ENCODE measurements at places on chromosomes 2 and 18. TPM values are rescaled to one million over a fixed set of nuclear protein-coding genes. Genes with fewer than 3 reads are reported as not detected.

- H3K4me1 ChIP-seq: no peaks in the 10 kb centered on the region
- H3K27me3 ChIP-seq: no peaks in the 10 kb centered on the region
- DNase-seq: peak; percentile 68
- H3K27ac ChIP-seq: no peak overlapping the region
- no peaks in the 10 kb centered on the region for H3K36me3 ChIP-seq
- H3K4me3 ChIP-seq: no peak overlapping the region
These were observed 97.4 kb downstream of the DIS3L2 start for GRCh38 chr2:232058931-232059330.

GRCh38 chr2:200578778-200579177 lies 7.0 kb upstream of the AOX1 start:
- DNase-seq: no peak
- H3K27me3 ChIP-seq: no peaks in the 10 kb centered on the region
- no peaks in the 10 kb centered on the region for H3K36me3 ChIP-seq
- no peak overlapping the region for H3K4me3 ChIP-seq
- no peak overlapping the region for H3K27ac ChIP-seq

GRCh38 chr2:8455236-8456150 lies 226.4 kb upstream of the ID2 start:
- H3K27ac ChIP-seq: peak overlapping the region; percentile 66
- H3K4me1 ChIP-seq: peaks cover 8% of the 10 kb centered on the region
- H3K27me3 ChIP-seq: no peaks in the 10 kb centered on the region
- H3K4me3 ChIP-seq: no peak overlapping the region
- no peak for DNase-seq
- H3K36me3 ChIP-seq: no peaks in the 10 kb centered on the region

TCF23 gene
- not detected for total RNA-seq

DNA sequence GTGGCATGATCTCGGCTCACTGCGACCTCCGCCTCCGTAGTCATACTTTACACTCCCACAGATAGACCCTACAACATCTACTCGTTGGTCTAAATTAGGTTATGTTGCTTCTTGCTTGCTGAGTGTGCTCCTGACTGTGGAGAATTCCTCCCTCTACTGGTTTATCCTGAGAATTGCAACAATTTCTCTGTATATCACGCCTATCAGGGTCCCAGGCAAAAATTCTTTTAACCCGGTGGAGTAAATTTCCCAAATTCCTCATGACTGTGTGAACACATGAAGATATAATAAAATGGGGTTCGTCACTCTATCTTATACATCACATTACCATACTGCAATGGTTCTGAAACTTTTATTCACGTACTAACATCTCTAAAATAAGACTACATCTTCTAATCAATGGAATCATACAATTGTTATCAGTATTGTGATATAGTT lies 156.7 kb downstream of the EVA1A start:
- peak; percentile 69 for DNase-seq
- no peak overlapping the region for H3K4me3 ChIP-seq
- no peak overlapping the region for H3K27ac ChIP-seq
- H3K27me3 ChIP-seq: no peaks in the 10 kb centered on the region

SCN3A gene
- total RNA-seq: 2.3 TPM

DNA sequence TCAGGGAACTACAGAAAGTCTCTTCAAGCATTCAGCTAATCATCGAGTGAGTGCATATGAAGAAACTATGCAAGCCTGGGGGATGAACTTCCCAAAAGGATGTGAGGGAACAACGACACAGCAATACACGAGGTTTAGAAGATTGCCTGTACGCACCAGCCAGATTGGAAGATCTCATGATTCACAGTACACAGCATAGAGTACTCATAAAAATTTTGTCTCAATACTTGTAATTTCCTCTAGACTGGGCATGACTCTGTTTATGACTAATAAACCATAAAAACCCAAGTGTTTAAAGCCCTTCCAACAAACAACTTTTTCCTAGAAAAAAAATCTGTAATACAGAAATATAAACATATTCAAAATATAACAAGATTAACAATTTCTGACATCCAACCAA lies 279.7 kb downstream of the KCNJ3 start:
- no peaks in the 10 kb centered on the region for H3K36me3 ChIP-seq
- DNase-seq: no peak
- no peaks in the 10 kb centered on the region for H3K27me3 ChIP-seq

DNA sequence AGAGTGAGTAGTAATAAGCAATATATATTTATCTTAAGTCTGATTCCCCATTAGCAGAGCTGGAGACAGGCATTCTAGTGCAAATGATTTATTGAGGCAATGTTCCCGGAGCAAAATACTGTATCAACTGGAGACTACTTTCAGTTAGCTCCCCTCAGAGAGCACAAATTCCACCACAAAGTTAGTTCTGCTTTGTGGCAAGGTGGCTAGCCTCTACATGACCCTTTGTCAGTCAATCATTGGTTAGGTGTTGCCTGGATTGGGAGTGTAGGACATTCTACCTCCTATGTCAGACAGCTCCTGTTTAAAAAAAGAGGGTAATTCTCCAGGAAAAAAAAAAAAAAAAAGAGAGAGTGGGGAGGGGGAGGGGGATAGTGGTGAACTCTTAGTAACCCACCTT lies 402.2 kb downstream of the NR4A2 start:
- H3K27me3 ChIP-seq: no peaks in the 10 kb centered on the region
- no peak overlapping the region for H3K4me3 ChIP-seq
- no peak overlapping the region for H3K27ac ChIP-seq
- DNase-seq: no peak
- no peaks in the 10 kb centered on the region for H3K4me1 ChIP-seq

DNA sequence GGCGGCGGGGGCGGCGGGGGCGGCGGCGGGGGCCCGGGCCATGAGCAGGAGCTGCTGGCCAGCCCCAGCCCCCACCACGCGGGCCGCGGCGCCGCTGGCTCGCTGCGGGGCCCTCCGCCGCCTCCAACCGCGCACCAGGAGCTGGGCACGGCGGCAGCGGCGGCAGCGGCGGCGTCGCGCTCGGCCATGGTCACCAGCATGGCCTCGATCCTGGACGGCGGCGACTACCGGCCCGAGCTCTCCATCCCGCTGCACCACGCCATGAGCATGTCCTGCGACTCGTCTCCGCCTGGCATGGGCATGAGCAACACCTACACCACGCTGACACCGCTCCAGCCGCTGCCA lies 644 bp downstream of the ONECUT2 start:
- no peaks in the 10 kb centered on the region for H3K36me3 ChIP-seq
- H3K4me3 ChIP-seq: no peak overlapping the region
- H3K4me1 ChIP-seq: peaks cover 4% of the 10 kb centered on the region
- no peak for DNase-seq

- no peaks in the 10 kb centered on the region for H3K27me3 ChIP-seq
- no peaks in the 10 kb centered on the region for H3K4me1 ChIP-seq
- no peak overlapping the region for H3K27ac ChIP-seq
- no peak overlapping the region for H3K4me3 ChIP-seq
These were observed 45.2 kb upstream of the NYAP2 start for GRCh38 chr2:225354281-225354774.

TMEM169 gene
- total RNA-seq: 0.63 TPM

DNA sequence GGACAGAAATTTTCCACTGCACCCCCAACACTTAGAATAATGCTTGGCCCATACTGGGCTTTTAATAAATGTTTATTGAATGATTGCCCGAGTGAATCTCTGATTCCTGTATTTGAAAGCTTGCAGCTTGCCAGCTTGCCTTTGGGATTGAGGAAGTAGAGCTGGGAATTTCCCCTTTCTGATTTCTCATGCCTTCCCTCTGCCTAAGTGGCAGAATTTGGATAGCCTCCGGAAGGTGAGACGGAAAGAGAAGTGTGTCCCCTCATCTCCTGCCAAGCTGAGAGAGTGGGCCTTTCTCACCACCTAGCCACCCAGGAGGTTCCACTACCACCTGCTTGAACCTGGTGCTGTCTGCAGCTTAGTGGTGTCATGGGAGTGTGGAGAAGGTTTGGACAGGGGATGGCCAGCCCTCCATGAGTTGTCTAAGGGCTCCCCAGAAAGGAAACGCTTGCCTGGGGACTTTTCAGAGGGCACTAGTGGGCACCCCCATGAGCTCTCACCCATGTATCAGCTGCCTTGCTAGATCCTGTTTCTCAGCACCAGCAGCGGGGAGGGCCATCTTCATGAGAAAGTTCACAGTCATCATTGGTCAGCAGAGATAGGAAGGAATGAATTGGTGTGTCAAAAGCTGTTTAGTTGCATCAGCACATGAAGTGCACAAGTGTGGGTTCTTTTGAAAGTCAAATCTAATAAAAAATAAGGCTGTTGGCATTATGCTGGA lies 8.6 kb upstream of the NCOA1 start:
- no peaks in the 10 kb centered on the region for H3K27me3 ChIP-seq
- H3K4me3 ChIP-seq: no peak overlapping the region
- DNase-seq: peak; percentile 45
- H3K27ac ChIP-seq: no peak overlapping the region
- peaks cover 6% of the 10 kb centered on the region for H3K4me1 ChIP-seq

- DNase-seq: no peak
- H3K4me3 ChIP-seq: no peak overlapping the region
- no peaks in the 10 kb centered on the region for H3K36me3 ChIP-seq
- H3K27ac ChIP-seq: no peak overlapping the region
- no peaks in the 10 kb centered on the region for H3K4me1 ChIP-seq
- H3K27me3 ChIP-seq: no peaks in the 10 kb centered on the region
These were observed 12.0 kb upstream of the GALNT14 start for GRCh38 chr2:31150120-31150670.

DNA sequence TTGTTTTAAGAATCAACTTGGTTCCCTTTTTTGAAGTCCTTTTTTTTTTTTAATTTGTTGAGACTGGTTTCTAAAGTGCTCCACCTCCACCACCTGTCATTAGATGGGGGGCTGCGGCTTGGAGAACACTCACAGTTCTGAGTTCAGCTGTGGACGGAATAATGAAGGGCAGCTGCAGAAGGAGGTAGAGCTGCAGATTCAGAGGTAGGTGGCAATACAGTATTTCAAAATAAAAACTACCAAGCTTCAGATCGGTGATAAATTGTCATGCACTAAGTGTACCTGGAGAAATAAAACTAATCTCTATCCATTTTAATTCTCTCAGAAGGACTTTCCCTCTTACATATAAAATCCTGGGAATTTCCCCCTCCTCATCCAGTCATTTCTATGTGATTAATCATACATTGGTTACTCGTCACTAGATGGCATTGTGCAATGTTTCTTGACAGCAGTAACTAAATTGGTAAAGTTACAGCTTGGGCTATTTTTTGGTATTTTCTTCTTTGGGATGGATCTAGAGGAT lies 81.1 kb upstream of the SLC39A10 start:
- H3K27me3 ChIP-seq: no peaks in the 10 kb centered on the region
- no peaks in the 10 kb centered on the region for H3K36me3 ChIP-seq
- no peak overlapping the region for H3K4me3 ChIP-seq
- DNase-seq: no peak

- no peaks in the 10 kb centered on the region for H3K36me3 ChIP-seq
- H3K27me3 ChIP-seq: peaks cover 10% of the 10 kb centered on the region
These were observed at the start of gene GAREM2 for GRCh38 chr2:26172871-26173775. GAREM2 (plus strand) TSS chr2:26173088; CDS start chr2:26173221, 133 bp downstream.

GRCh38 chr2:168705534-168706470 lies 96.6 kb upstream of the NOSTRIN start:
- H3K4me1 ChIP-seq: no peaks in the 10 kb centered on the region
- H3K36me3 ChIP-seq: no peaks in the 10 kb centered on the region
- peak; percentile 30 for DNase-seq
- no peaks in the 10 kb centered on the region for H3K27me3 ChIP-seq
- no peak overlapping the region for H3K27ac ChIP-seq

DNA sequence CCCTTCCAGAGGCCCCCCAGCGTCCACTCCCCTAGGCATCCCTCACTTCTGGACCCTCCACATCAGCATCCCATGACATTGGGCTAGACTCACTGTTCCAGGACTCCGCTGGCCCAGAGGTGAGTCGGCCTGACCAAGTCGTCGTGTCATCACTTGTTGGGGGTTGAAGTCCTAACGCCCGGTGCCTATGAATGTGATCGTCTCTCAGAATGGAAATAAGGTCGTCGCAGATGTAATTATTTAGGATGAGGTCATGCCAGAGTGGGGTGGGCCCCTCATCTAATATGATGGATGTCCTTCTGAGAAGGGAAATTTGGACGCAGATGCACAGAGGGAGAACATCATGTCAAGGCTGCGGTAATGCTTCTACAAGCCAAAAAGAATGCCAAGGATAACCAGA lies 142.7 kb downstream of the AGAP1 start:
- no peak for DNase-seq
- H3K27ac ChIP-seq: no peak overlapping the region
- no peaks in the 10 kb centered on the region for H3K27me3 ChIP-seq

DNA sequence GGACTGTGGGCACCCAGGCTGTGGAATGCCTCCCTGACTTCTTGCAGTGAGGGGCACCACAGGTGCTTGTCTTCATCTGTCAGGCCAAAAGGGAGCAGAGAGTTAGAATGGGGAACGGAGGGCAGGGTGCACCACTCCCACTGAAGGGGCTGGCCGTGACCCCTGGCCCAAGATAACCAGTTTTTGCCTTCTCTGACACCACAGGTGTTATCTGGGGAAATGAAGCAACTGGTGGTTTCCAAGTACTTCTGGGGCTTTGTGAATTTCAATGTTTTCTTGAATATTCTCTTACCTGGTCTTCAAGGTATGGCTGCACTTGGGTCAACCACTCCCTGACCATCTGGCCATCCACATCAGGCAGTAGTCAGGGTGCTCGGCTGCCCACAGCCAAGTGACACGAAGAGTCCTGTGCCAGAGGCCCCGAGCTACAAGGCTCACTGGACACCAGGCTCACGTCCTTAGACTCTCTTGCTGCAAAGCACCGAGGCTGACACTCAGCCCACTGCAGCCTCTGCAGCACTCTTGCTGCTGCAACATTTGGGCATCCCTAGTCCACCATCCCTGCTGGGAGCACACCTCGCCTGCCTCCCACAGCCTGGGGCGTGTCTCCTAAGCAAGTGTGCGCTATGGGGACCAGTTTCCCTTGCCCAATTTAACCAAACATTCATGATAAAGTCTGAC lies 57.0 kb downstream of the FAM178B start:
- no peak overlapping the region for H3K4me3 ChIP-seq
- no peaks in the 10 kb centered on the region for H3K27me3 ChIP-seq
- H3K4me1 ChIP-seq: peaks cover 1% of the 10 kb centered on the region
- H3K27ac ChIP-seq: no peak overlapping the region
- H3K36me3 ChIP-seq: no peaks in the 10 kb centered on the region

DNA sequence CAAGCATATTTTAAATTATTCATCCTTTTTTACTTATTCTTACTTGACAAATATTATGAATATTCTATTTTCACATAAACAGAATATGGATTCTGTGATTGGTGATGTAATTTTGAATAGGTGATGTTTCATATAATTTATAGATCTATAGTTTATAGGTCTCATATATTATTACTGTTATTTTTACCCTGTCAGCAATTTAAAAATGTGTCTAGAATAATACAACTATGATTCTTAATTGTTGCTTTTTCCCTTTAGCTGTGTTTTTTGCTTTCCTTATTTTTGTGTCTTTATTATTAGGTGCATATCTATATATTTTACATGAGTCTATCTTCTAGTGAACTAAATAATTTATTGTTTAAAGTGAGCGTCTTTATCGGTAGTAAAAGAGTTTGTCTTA lies 226.7 kb upstream of the FSIP2 start:
- H3K4me3 ChIP-seq: no peak overlapping the region
- H3K4me1 ChIP-seq: no peaks in the 10 kb centered on the region
- no peak for DNase-seq
- H3K27ac ChIP-seq: no peak overlapping the region
- no peaks in the 10 kb centered on the region for H3K36me3 ChIP-seq

Data from lung (tissue), 17 donors.